ENCODE measurements at places on chromosomes 13 and 19.

DNA sequence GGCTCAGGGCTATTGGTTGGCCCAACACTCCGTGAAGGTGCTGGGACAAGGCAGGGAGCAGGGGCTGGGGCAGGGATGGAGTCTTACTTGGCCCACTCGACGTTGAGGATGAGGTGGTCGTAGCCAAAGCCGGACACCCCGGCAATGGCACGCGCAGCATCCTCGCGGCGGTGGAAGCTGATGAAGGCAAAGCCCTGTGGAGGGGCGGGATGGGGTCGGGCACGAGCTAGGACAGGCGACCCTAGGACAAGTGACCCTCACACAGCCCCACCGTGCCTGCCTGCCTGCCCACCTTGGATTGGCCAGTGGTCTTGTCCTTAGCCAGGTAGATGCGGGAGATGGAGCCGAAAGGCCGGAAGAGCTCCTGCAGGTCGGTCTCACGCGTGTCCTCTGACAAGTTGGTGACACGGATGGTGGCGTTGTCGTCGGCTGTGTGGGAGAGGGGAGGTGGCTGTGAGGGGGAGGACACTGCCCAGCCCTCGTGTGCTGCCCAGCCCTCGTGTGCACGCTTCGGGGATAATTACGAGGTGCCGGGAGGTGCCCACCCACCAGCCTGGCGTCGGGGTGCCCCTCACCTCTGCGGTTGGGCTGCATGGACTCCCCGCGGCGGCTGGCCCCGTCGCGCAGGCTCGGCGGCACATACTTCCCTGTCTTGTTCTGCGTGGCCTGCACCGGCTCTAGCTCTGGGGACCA is 4.0 kb downstream of the P2RY11 start:
- no peak for DNase-seq

GRCh38 chr13:112766336-112766735 is 76.5 kb downstream of the ATP11A start:
- DNase-seq, result no peak

DNA sequence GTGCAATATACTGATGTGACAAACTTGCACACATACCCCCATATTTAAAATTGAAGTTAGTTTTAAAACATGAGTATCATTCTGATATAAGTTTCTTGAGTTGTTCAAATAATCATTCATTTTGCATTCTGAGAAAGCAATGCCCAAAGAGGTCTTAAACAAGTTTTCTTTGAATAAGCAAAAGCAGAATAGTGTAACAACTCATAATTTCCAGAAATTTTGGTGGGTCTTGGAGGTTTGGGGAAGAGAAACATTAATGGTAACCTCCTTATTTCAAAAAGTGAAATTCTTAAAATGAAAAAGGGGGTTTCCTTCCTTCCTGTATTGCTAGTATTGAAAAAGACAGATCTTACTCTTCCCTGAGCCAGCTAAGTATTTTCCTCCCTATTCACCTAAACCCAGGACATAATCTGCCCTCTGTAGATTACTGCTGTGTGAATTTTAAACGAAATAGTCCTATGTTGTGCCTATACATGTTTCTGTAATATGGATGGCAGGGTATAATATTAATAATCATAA is 30.4 kb downstream of the SLC25A15 start:
- DNase-seq, result no peak

DNA sequence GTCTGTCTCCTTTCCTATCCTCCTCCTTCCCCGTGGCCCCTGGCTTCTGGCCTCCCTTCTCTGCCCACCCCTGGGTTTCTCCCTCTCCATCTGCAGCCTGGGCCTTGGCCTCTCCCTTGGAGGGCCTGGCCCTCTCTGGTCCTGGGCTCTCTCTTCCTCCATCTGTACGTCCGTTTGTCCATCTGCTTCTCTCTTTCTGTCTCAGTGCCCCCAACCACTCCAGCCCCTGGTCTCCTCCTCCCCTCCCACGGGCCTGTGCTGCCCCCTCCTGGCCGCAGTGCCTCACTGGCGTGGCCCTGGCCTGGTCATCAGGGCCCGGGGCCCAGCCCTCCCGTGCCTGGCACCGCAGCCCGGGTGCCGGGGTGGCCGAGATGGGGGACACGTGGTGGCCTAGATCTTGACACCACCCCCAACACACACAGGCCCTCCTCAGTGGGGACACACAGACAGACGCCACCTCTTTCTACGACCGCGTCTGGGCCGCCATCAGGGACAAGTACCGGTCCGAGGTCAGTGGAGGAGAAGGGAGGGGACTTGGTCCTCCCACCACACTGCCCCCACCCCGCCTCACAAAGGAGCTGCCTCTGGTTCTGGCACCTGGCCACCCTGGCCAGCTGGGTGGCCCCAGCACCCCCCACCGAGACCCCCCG is 11.3 kb downstream of the PRKCSH start:
- peak; percentile 29 for DNase-seq

DNA sequence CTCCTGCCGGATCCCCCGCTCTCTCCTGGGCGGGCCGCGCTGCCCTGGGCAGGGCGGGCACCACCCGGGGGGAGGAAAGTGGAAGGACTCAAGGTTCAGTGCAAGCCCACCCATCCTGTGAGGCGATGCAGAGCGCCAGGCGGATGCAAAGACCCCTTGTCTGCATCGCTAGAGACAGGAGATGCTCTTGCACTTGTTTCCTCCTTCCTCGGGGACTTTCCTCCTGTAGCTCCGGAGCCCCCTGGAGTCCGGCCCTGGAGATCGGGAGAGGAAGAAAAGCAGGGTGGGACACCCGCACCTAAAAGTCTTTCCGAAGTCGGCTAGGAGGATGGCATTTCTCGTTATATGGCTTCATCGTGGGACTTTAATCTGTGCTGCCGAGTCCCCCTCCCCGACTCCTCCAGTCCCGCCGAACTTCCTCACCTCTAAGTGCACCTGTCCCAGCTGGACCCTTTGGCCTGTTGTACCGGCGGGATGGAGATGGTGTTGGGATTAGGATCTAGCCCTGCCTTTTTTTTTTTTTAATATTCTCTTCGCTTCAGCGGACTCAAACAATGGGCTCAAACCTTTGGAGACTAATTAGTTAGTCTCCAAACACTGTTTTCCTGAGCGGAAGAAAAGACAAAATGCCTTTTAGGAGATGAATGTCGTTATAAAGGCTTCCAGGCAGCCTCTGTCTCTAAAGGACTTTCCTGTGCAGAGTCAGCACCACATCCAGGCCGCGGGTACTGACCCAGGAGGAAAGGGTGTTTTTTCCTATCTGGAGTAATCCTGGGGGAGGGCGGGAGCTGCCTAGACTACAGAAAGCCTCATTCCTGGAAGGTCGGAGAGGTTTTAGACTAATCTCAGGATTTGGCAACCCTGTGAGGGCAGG is 725 bp downstream of the FAM124A start:
- no peak for DNase-seq

DNA sequence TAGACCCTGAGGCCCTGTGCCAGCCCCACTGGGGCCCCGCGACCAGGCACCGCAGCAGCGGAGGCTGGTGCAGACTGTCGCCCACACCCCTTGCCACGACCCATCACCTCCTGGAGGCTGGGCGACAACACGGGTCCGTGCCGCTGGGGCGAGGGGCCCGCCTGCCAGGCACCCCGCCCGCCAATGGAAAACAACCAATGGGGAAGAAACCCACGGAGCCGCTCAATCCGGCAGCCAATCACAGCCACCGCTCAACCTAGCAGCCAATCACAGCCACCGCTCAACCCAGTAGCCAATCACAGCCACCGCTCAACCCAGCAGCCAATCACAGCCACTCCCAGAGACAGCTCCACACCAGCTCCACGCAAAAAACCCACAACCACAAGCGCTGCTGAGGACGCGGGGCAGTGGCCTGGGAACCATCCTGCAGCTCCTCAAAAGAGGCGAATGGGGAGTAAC is 29.7 kb downstream of the GPX4 start:
- no peak for DNase-seq

- DNase-seq, result no peak
Measured at GRCh38 chr19:47521473-47522180, 6.8 kb upstream of the NAPA start.

DNA sequence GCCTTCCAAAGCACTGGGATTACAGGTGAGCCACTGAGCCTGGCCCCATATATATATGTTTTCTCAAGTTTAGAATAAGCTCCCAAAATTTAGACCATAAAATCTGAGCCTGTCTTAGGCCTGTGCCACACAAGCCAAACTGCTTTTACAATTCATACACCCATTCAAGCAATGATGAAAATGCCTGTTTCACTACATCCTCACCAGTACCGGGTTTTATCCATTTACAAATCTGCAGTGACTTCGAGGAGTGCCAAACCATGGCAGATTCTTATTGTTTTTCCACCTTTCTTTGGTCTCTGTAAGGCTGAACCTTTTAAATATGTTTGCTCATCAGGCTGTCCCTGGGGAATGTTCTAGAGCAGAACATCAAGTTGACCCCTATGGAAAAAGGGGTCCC is 9.6 kb upstream of the NFIC start:
- DNase-seq, result no peak

GRCh38 chr19:36215276-36216123 is 594 bp downstream of the ZNF146 start:
- peak; percentile 35 for DNase-seq

DNA sequence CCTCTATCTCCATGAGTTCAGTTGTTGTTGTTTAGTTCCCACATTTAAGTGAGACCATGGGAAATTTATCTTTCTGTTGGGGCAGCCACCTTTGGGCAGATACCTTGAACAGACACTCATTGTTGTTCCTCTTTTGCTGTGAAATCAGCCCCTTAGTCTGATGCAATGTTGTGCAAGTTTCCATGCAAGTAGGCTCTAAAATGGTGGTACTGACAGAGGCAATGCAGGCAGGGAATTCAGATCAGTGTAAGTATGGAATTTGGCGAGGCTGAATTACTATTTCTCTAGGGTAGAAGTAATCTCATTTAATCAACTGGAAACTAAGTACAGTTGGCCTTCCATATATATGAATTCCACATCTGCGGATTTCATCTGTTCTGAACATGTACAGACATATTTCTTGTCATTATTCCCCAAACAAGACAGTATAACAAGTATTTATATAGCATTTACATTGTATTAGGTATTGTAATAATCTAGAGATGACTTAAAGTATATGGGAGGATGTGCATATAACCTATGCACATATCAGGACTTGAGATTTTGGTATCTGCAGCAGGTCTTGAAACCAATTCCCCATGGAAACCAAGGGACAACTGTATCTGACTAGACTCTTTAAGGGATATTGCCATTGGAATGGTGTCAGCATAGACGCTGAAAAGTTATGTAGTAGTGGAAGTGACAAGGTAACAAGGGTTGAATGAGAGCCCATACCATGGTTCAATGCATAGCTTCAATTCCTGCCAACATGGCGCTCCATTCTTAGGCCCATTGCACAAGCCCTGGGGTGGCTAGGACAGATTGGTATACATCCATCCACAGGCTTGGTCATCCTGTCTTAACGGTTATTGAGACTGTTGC is 281.5 kb upstream of the HTR2A start:
- DNase-seq, result no peak

- DNase-seq, result no peak
Measured at GRCh38 chr13:27290715-27291114, 20.1 kb downstream of the RASL11A start.

DNA sequence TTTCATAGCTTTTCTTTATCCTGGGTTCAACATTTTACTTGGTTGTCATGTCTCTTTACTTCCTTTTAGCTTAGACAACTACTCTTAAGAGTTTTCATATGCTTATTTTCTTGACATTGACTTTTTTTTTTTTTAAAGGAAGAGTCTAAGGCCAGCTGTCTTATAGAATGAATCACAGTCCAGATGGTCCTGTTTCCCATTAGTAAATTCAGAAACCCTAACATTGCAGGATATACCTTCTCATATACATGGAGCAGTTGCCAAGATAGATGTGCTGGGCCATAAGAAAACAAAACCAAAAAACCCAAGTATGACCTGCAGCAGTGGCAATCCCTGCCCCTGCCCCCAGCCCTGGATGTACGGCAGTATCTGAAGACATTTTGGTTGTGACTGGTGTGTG is 72.8 kb downstream of the COG3 start:
- DNase-seq, result peak; percentile 6

- peak; percentile 48 for DNase-seq
Measured at GRCh38 chr19:45152504-45153338, 8.1 kb downstream of the NKPD1 start.

DNA sequence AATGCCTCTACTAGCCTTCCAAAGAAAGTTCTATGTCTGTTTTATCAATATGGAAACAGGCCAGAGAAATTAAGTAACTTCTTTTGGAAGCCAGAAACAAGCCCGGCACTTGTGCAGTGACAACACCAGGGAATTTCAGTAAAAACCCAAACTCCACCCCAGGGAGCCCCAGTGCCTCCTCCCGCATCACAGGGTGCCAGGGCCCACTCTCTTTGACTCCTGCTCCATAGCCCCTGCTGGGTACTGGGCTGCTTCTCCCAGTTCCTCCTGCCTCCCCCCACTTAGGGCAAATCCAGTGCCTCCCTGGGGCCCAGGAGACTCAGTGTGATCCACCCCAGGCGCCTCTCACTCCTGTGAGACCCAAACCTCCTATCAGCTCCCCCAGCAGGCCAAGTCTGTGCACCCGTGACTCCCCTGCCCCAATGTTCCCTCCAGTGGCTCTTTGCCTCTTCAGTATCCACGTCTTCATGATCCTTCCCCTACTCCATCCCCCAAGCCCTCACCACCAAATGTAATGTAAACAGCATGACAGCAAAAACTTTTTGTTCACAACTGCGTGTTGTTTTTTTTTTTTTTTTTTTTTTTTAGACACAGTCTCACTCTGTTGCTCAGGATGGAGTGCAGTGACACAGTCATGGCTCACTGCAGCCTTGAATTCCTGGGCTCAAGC is 2.3 kb upstream of the FFAR3 start:
- no peak for DNase-seq

- DNase-seq, result no peak
Measured at GRCh38 chr19:5966215-5966614, 11.7 kb downstream of the RANBP3 start.

DNA sequence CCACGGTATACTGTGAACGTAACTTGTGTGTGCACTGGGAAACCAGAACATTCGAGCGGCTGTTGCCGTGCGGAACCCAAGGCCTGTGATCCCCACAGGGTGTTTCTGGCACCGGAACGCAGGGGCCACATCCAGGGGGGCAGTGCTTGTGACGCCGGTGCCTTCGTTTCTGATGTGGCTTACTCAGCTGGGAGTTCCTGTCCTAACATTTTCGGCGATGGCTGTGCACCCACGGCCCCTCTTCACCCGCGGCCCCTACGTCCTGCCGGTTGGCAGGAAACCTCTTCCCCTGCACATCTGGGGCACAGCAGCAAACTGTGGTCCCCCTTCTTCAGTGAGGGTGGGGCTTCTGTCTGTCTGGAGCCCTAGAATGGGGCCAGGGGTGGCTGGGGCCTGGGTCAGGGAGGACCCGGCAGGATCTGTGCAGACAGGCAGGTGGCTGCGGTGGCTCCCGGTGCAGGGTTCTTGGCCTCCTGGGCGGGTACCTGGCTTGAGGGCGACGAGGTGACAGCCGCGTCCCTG is 26.2 kb downstream of the CSNK1G2 start:
- no peak for DNase-seq

- DNase-seq, result no peak
Measured at GRCh38 chr13:50419896-50420295, 404.7 kb downstream of the KCNRG start.

Data from fibroblast of skin of back (primary cell).